Brain microvascular endothelial cell (primary cell): ENCODE measurements at places on chromosomes 7 and 10.

- no peak for DNase-seq
Observed at GRCh38 chr7:22694597-22695207, 32.3 kb upstream of the IL6 start.

- no peak for DNase-seq
Observed at GRCh38 chr10:127310923-127311322, 114.5 kb upstream of the INSYN2A start.

DNA sequence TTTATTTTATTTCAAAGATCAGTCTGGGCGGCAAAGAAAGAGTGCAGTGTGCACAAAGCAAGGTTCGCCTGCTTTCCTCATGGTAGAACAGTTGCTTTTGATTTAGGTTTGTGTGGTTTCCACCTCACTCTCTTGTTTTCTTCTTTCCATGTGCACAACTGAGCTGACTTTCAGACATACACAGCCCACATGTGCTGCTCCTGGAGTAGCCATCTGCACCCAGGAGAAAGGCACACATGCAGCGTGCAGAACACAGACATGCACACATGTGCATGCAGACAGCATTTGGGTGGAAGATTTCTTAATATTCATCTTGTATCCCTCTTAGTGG, 302.1 kb downstream of the FZD1 start:
- DNase-seq = no peak

GRCh38 chr7:156151658-156152057, 339.4 kb upstream of the SHH start:
- no peak for DNase-seq

- no peak for DNase-seq
Observed at GRCh38 chr7:14233868-14234369, 244.5 kb upstream of the ETV1 start.

- DNase-seq = no peak
Observed at GRCh38 chr7:104367926-104368325, 39.5 kb downstream of the LHFPL3 start.

DNA sequence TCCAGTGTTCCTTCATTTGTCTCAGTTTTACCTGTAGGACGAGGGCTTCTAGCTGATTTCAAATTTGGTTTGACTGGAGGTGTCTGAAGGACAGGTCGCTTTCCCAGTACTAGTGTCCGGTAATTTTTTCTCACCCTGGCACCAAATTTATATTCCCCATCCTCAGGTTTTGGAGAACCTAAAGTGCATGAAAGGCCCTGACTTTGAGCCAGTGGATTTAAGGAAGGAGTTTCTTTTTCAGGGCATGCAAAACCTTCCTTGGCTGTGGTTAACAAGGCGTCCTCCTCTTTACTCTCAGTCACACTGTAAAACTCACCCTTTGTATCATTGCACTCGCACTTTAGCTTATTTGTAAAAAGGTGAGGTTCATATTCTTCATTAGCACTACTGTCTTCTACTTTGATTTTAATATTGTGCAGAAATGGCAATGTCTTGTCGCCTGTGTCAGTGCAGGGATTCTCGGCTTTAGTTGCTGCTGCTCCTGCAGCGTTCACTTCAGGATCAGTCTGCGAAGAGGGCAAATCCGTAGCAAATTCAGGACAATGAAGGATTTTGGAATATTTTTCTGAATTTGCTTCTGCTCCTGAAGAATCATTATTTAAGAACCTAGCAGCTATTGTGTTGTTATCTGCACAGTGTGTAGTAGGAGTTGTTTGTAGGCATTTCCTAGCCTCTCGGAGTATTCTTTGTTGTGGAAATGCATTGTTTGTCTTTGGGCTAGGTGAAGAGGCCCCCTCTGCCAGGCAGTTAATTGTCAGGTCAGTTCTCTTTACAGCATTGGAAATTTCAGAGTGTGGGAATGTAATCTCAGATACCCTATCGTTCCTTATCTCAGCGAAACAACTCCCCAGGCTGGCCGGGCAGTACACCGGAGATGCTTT, 9.9 kb downstream of the SKIDA1 start:
- DNase-seq = no peak

DNA sequence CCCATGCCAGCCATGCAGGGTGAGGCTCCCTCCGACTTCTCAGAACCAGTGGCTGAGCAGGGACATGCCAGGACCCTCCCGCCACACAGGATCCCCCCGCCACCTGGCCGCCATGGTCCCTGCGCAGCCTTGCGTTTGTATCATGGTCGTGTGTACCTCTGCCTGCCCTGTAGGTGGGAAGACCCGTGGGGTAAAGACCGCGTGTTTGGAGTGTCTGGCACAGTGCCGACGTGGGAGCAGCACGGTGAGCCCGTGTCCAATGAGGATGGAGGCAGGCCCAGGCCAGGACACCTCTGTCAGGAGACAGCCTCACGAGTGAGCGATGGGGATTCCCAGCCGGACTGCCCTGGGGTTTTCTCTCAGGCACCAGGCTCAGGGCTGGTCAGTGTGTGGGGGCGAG, 31.9 kb downstream of the NKX6-2 start:
- DNase-seq = no peak

GRCh38 chr10:132551808-132552130, 14.2 kb downstream of the INPP5A start:
- DNase-seq = no peak

- DNase-seq = no peak
Observed at GRCh38 chr7:104142147-104142546, 65.7 kb downstream of the ORC5 start.

GRCh38 chr7:136870866-136871487, 2.5 kb downstream of the CHRM2 start:
- no peak for DNase-seq

DNA sequence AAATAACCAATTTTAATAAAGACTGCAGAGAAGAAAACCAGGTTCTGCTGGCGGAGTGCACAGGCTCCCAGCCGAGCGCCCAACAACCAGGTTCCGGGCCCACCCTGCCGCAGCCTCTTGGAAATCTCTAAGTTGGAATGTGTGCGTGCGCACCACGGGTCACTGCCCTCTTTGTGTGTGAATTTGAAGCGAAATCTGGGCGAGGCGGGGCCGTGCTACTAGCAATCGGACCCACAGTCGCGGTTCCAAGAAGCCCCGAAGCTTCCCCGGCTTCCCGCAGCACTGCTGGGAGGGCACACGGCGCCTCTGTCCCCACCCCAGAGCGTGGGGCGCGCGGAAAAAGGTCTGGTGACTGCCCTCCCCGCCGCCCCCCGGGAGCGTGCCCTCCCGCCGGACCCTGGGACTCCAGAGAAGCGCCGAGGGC, 666 bp upstream of the MAP3K8 start:
- DNase-seq = peak; percentile 58

DNA sequence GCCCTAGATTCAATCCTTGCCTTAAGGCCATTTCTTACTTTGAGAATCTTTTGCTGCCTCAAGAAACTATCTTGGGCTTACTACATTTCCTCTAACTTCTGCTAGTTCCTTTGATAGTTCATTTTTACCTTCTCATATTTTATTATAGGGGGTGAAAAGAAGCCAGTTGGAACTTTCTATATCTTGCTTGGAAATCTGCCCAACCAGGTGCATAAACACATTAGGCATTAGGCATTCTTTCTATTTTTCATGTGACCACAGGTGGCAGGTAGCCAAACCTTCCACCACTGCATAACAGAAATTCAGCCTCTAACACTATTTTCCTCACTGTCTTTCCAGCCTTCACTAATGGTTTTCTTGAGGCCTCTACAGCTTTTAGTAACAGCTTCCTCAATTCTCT, 300.0 kb upstream of the SP8 start:
- no peak for DNase-seq

DNA sequence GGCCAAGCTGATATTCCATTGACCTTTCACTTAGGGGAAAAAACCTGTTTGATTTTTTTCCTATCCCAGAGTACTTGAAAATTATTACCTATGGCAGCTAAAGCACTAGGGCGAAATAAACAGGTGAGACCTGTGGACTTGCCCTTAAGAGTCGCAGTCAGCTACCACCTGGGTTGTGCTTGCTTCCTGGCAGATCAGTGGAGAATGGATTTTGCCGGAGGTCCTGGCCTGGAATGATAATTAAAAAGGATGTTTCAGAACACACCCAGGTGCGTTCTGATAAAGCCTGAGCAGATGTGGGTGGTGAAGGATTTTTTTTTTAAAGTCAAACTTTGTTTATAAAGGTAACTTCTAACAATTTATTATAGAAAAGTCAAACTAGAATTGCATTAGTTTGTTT, 59.1 kb downstream of the AUTS2 start:
- no peak for DNase-seq

GRCh38 chr7:34070511-34071323, 165.4 kb downstream of the BMPER start:
- DNase-seq = peak; percentile 67

DNA sequence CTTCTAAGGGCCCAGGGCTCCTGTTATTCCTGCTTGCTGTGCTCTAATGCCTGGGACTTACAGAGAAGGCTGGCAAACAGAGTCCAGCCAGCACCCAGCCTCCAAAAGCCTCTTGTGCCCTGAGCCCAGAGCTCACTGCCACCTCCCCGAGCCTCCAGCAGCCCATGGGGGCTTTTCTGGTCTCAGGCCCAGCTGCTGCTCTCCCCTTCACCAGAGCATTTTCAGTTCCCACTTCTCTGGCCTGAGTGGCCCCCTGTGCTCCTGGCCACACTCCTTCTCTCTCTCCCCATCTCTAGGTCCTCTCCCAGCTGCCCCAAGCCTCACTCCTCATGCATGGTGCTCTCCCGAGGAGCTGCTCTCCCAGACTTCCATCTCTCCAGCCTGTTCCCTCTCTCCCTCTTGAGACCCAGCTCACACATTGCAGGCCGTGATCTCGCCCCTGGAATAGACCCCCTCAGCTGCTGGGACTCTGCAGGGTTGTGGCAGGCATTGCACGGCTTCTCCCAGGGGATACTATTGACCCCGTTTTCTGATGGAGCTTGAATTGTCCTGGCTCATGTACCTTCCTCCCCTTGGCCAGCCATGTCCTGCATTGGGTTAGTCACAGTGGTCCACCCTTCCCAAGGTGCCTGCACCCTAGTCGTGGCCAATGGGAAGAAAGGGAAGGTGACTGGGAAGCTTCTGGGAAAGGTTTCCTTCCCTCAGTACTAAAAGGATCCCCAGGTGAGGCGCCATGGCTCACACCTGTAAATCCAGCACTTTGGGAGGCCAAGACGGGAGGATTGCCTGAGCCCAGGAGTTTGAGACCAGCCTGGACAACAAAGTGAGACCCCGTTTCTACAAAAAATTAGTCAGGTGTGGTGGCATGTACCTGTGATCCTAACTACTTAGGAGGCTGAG, 9.0 kb upstream of the RASSF4 start:
- no peak for DNase-seq

DNA sequence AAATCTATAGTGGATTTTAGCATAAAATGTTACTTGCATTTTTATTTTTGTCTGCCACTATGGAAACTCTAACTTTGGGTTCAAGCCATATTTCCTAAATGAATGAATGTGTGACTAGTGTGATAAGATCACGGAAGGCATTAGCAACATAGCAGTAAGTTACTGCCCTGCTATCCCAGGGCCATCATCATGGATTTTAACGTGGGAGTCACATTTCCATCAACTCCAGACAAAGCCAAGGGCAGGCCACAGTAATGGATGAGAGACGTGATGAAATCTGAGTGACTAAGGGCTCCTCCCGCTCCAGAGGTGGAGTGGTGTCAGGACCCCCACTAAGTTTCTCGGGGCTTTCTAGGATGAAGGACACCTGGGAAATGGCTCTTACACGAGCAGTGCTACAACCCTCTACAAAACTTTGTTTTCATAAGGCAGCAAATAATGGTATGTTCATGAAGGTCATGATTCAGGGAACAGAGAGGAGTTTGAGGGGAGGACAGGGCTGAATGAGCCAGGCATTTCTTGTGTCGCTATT, 34.3 kb downstream of the C10orf120 start:
- DNase-seq = no peak

GRCh38 chr7:141342621-141343408, 208.4 kb upstream of the AGK start:
- no peak for DNase-seq

DNA sequence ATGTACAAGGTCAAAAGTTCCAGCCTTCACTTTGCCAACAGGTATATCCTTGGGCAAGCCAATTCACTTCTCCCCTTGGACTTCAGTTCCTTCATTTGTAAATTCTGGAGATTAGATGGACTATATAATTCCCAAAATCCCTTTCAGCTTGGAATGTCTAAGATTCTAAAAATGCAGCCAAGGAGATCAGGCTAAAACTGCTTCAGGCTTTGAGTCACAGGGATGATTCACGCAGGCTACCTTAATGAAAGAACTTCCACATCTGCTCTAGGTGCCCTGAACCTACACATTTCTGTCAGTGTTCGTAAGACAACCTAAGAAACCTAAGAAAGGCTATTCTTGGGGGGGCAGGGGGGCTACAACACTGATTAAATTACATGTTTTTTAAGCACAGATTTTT, 7.1 kb downstream of the CPVL start:
- peak; percentile 17 for DNase-seq

GRCh38 chr7:94135180-94135579, 131.0 kb upstream of the BET1 start:
- DNase-seq = no peak

DNA sequence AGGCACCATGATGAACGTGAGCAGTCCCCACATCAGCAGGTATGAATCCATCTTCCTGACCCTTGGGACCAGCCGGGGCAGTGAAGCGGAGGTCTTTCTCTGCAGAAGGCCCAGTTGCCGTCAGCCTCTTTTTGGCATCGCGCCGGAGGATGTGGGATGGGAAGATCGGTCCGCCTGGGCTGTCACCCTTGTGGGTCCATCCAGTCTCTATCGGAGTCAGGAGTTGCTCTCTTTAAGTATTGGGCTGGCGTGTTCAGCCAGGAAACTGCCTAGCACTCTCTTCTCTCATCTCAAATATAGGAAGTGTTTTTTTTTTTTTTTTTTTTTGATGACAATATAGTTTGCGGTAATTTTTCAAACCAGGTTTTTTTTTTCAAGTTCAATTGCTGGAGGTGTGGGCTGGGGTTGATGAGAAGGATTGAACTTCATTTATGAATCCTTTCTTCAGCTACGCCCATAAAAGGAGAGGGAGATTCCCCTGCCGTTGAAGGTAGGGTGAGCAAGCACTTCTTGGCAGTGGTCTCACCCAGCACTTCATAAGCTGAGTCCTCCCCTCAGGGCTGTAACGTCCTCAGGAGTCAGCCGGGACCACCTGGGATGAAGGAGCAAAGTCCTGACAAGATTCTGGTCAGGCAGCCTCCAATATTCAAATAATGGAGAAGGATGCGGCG, at the start of gene IL2RA:
TSS of gene IL2RA (minus strand) at position 267 of the 671 bp plus-strand sequence. CDS start at position 51, 216 bp downstream.
- DNase-seq = no peak

GRCh38 chr7:105153531-105153930, 139.5 kb downstream of the KMT2E start:
- no peak for DNase-seq

DNA sequence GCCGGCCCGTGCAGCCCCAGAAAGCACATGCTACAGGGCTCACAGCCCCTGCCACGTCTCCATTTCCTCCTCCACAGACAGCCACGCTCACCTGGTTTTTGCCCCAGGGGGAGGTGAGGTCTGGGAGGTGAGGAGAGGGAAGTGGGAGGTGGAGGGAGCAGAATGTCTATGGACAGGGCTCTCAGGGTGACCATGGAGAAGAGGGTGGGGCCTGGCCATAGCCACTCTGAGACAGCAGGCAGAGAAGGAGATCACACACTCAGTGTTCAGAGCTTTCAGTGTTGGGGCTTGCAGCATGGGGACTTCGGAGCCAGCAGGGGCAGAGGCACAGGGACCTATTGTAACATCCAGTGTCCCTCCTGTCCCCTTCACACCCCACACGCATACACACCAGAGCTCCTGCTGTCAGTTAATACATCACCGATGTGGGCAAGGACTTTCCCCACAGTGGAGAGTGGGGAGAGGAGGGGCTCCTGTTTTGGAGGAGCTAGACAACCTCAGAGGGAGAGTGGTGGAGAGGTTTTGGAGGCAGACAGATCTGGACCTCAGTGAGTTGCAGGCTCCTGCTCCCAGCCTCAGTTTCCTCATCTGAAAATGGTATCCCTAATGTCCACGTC, 14.4 kb downstream of the WDFY4 start:
- no peak for DNase-seq

- no peak for DNase-seq
Observed at GRCh38 chr10:61764486-61764885, 101.8 kb downstream of the CABCOCO1 start.
